ENCODE measurements at places on chromosomes 1 and 21.
A peak's percentile ranks its signal among the peaks of the same experiment; 100 is the strongest.

DNA sequence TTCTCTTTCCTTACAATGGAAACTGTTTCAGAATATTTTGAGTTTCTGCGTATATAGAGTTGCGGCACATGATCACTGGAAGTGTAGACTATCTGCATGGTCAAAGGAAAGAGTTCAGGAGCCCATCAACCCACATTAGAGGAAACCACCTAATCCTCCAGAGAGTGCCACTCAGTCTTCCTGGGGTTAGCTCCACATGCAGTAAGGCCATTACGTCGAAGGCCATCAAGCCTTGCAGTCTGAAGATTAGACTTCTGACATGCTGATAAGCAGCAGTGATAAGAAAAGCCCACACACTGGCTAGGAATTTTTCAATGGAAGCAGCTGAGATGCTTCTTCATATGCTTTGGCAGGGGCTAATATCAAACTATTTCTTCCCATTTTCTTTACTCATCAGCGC lies 7.6 kb downstream of the ZNF669 start:
- no peak for DNase-seq

GRCh38 chr21:41622831-41623548 lies 115.0 kb upstream of the TMPRSS2 start:
- DNase-seq: no peak

- DNase-seq: peak; percentile 61
These were observed 118.4 kb upstream of the L1TD1 start for GRCh38 chr1:62076286-62076685.

DNA sequence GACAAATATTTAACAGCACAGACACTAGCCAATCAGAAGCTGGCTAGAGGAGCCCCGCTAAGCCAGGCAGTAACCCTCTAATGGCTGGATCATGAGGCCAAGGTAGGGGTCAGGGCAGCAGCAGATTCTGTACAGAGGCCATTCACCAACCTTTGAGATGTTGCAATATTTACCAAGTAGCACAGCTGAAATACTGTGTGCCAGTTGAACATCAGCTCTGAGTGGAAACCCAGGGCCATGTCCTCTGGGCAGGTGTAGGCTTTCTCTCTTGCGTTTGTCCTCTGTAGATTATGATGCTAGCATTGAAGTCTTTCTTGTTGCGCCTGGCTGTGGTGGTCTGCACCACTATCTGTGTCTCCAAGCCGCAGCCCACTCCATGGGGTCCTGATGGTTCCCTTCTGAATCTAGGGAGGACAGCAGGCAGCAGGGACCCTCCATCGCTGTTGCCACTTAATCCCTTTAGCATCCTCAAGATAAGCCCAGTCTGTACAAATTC lies 2.5 kb upstream of the COG2 start:
- no peak for DNase-seq

DNA sequence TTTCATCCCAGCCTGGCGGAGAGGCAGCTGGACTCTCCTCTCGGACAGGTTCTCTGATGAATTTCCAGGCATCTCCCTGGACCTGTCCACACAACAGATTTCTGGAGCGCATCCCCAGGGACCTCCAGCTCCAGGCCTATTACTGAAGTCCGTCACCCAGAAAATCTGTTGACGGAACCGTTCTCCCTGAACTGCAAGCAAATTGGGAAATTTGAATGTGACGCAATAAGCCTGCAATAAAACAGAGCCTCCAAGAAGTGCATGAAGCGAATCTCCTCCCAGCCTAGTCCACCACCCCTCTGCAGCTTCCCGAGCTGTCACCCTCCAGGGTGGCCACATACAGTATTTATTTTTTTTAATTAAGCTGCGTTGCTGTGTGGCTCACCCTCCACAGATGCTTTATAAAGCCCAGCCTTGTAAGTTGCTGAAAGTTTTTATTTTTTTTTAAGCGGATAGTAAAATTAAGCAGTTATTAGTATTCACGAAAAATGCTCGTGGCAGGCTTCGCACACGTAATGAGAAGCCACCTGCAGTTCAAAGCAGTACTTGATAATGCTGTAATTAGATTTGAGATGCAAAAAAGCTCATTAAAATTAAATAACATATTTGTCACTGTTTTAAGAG lies 173.3 kb downstream of the CAMTA1 start:
- no peak for DNase-seq

DNA sequence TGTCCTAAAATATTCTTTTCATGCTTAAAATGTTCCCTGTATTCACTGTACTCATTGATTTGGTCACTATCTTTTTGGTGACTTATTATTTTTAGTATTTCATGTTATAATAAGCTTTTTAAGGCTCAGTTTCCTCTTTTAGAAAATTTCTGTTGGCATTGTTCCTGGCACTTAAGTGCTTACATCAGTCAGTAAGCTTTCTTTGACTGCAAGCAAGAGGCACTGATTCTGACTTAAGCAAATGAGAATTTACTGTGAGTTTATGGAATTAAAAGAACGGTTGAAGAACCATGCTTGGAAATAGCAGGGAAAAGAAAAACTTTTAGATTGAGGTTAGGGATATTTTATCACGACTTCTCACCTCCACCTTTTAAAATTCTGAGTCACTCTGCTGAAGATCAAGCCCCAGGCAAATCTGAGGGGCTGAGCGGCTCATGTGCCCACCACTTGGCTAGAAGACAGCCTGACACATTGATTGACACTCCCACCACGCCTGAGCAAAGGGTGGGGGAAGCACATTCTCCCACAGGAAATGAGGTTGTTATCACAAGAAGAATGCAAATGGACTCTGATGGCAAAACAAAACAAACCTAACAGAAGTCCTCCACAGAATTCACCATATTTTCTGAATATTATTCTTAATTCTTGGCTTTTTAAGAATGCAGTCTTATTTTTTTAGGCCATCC lies 102.8 kb downstream of the KCTD3 start:
- DNase-seq: no peak

- DNase-seq: no peak
These were observed 4.1 kb downstream of the SLX9 start for GRCh38 chr21:44943686-44944550.

DNA sequence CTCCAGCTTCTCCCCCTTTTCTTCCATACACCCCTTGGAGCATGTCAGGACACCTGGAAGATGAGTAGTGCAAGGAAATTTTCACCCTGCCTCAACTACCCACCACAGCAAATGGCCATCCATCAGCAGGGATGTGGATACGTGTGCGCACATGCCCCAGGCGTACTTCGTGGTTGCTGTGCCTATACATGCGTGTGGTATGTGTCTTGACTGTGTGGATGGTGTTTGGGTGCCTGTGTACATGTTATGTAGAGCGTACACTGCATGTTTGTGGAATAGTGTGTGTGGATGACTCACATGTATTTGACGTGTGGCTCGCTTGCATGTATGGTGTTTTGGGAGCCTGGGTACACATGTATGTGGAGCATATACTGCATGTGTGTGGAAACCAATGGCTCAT lies 158.5 kb downstream of the RRAGC start:
- no peak for DNase-seq

- DNase-seq: peak; percentile 73
These were observed 46.4 kb downstream of the VPS13D start for GRCh38 chr1:12276225-12276624.

- peak; percentile 49 for DNase-seq
These were observed 142.5 kb downstream of the C1orf94 start for GRCh38 chr1:34319218-34319617.

DNA sequence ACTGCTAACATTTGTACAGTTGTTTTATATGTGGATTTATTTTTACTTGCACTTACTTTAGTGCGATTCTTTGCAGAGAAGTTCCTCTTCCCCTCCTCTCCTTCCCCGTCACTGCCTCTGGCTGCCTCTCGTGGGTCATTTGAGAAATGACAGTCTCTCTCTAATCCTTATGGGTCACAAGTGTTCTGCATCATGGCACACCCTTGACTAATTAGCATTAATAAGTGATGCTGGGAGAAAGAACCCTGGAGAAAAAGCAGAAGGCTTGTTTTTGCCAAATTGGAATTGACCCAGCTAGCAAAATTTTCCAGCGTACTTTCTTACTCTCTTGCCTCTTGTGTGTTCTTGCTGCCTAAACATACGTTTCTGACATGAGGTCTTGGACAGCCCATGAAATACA lies 301.2 kb downstream of the DUSP10 start:
- peak; percentile 62 for DNase-seq

DNA sequence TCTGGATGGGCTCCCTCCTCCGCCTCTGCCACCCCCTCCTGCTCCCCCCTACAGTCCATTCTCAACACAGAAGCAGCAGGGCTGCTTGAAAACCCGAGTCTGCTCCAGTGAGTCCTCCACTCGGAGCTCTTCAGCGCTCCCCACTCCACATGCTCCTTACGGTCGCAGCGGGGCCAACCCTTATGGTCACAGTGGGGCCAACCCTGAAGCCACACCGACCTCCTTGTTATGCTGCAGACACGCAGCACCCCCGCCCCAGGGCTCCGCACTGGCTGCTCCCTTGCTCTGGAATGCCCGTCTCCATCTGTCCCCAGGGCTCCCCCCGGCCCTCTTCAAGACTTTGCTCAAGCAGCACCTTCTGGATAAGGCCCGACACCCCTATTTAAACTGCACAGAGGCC lies 22.6 kb downstream of the GPR157 start:
- no peak for DNase-seq

GRCh38 chr1:233209481-233209880 lies 86.0 kb downstream of the PCNX2 start:
- DNase-seq: peak; percentile 13

DNA sequence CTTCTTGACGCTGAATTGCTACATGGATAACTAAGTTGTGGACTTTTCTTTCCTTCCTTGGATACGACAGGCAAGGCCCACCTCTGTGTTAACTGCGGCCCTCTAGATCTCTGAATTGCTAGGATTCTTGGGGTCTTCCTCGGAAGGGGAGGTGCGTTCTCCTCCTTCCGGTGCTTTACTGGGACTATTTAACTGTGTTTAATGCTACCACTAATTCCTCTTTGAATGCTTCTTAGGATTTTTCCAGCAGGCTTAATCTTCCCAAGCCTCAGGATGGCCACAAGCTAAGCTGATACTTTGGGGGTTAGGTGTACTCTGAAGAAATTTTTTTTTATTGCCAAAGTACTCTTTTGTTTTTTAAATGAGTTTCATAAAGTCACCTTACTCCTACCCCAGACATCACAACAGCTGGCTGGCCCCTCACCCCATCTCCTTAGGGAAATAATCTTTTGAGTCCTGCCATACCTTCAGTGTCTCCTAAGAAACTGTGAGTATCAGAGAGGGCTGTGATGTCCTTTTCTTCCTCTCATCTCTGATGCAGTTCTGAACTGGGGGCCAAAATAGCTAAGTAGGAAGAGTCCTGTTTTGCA lies 21.4 kb downstream of the KIRREL1 start:
- no peak for DNase-seq

DNA sequence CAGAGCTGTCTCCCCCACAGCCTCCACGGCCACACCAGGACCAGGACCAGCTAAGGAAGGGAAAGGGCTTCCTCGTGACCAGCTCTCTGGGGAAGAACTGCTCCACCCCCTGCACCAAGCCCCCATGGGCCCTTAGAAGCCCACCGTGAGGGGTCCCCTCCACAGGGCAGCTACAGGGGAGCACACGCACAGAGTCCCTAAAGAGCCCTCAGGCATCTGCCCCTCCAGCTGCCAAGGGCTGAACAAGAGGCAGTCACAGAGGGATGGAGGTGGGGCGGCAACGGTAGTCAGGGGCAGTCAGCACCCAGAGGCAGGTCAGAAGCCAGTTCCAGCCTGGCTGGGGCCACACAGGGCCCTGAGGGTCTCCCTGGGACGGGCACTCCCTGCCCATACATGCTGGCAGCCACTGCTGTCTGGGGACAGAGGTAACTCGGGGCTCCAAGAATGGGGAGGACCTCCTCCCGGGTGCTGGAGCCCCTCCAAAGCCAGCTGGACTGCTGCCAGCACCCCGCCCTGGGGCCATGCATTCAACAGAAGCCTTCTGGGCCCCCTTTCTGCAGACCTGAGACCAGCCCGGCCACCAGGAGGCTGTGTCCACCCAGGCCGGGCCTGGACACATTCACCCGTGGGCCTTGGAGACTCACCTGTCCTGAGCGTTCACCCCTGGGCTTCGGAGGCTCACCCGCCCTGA lies 18.7 kb downstream of the SLC19A1 start:
- DNase-seq: no peak

- no peak for DNase-seq
These were observed 20.2 kb upstream of the SLC19A1 start for GRCh38 chr21:45562402-45562801.

- no peak for DNase-seq
These were observed 50.8 kb upstream of the PODN start for GRCh38 chr1:53011175-53011574.

- DNase-seq: no peak
These were observed 3.5 kb downstream of the CD48 start for GRCh38 chr1:160708118-160708517.

- peak; percentile 46 for DNase-seq
These were observed 33.3 kb downstream of the EXTL2 start for GRCh38 chr1:100861379-100861778.

GRCh38 chr1:151113877-151114276 lies 32.6 kb downstream of the SEMA6C start:
- DNase-seq: no peak

All from fibroblast of the aortic adventitia (primary cell).